ENCODE measurements at places on chromosomes 2 and 18.

DNA sequence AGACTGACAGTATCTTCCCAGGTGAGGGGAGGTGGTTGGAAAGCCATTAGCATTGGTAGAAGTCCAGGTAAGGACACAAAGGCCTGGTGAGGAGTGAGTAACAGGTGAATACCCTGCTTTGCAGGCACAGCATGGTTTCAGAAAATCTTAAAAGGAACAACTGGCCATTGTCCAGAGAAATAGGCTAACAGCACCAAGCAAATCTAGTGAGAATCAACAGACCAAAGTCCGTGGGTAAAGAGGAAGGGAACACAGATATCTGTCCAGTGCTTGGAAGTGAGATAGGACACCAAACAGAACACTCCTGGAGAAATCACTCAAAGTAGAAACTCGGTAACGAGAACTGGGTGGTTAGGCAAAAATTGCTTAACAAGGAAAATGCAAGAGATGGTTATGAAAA, 88.8 kb upstream of the RPRM start:
- DNase-seq, result no peak

- DNase-seq, result no peak
Measured at GRCh38 chr2:3626812-3627499, 31.0 kb upstream of the ALLC start.

- no peak for DNase-seq
Measured at GRCh38 chr18:68449292-68449691, 265.6 kb downstream of the TMX3 start.

GRCh38 chr18:58180172-58180571, 136.1 kb downstream of the NEDD4L start:
- no peak for DNase-seq

GRCh38 chr2:101638817-101639605, 58.5 kb upstream of the MAP4K4 start:
- DNase-seq, result no peak

DNA sequence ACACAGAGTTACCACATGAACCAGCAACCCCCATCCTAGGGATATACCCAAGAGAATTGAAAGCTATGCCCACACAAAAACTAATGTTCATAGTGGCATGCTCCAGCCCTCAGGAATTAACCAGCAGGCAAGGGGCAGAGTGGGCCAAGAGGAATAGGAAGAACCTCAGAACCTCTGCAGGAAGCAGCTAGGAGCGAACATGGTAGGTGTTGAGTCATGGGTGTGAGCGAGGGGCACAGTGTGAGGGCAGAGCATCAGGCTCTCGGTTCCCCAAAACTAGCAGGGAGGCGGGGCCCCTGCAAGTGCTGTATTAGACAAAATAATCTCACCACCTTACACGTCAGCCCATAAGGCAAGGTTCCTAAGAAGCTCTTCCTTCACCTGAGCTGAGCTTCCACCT, 5.6 kb upstream of the RUFY4 start:
- no peak for DNase-seq

All from hippocampal formation (tissue), 2 donors.